ENCODE measurements at places on chromosomes 6 and 20.
A peak's percentile ranks its signal among the peaks of the same experiment; 100 is the strongest.

GRCh38 chr6:134750669-134751068, 199.2 kb downstream of the ALDH8A1 start:
- H3K36me3 ChIP-seq, result no peaks in the 10 kb centered on the region
- DNase-seq, result no peak
- no peak overlapping the region for H3K27ac ChIP-seq
- no peaks in the 10 kb centered on the region for H3K27me3 ChIP-seq

- H3K4me1 ChIP-seq, result peaks cover 6% of the 10 kb centered on the region
- peak overlapping the region; percentile 85 for H3K4me3 ChIP-seq
- DNase-seq, result no peak
- H3K27ac ChIP-seq, result peak overlapping the region; percentile 69
- H3K27me3 ChIP-seq, result no peaks in the 10 kb centered on the region
Measured at GRCh38 chr20:651713-652614, 1.0 kb downstream of the SRXN1 start.

DNA sequence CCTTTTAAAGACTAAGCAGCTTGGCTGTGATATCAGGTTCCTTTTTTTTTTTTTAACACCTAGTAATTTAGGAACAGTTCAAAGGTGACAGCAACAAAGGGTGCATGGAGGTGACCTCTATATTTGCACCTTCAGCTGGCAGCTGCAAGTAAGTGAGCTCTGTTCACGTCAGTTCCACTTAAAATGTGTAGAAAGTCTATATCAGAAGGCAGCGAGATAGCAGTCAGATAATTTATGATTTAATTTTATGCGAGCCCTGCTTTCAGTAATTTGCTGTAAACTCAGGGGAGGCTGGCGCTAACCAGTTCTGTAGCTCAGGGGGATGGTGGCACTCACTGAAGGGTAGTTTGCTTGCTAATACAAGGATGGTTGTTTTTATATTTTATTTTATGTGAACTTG, 602.8 kb upstream of the MMS22L start:
- no peak overlapping the region for H3K4me3 ChIP-seq
- H3K36me3 ChIP-seq, result no peaks in the 10 kb centered on the region
- no peaks in the 10 kb centered on the region for H3K4me1 ChIP-seq
- H3K27me3 ChIP-seq, result no peaks in the 10 kb centered on the region
- no peak overlapping the region for H3K27ac ChIP-seq

DNA sequence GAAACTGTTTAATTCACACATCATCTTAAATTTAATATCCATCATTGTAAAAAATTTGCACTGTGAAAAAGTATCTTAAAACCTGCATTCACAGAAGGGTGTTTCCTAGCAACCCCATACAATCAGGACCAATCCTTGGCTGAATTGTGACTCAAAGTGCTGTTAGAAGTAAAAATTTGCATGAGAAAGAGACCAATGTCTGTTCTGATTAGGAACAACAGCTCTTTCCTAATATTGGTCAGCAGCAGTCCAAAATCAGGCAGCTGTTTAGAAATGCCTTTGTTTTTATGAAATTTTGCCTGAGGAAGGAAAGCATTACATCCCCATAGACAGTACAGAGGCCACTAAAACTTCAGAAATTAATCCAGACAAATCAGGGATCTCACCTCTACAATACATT, 987.0 kb downstream of the HACE1 start:
- no peaks in the 10 kb centered on the region for H3K4me1 ChIP-seq
- no peaks in the 10 kb centered on the region for H3K27me3 ChIP-seq
- H3K36me3 ChIP-seq, result no peaks in the 10 kb centered on the region
- DNase-seq, result no peak
- H3K27ac ChIP-seq, result no peak overlapping the region
- H3K4me3 ChIP-seq, result no peak overlapping the region

- peaks cover 20% of the 10 kb centered on the region for H3K4me1 ChIP-seq
- H3K36me3 ChIP-seq, result no peaks in the 10 kb centered on the region
- H3K27ac ChIP-seq, result peak overlapping the region; percentile 53
- H3K4me3 ChIP-seq, result peak overlapping the region; percentile 70
- no peak for DNase-seq
Measured at GRCh38 chr20:10739566-10739965, 65.8 kb upstream of the JAG1 start.

- H3K27ac ChIP-seq, result no peak overlapping the region
- H3K4me1 ChIP-seq, result no peaks in the 10 kb centered on the region
- H3K36me3 ChIP-seq, result no peaks in the 10 kb centered on the region
Measured at GRCh38 chr6:19891451-19891850, 54.3 kb downstream of the ID4 start.

DNA sequence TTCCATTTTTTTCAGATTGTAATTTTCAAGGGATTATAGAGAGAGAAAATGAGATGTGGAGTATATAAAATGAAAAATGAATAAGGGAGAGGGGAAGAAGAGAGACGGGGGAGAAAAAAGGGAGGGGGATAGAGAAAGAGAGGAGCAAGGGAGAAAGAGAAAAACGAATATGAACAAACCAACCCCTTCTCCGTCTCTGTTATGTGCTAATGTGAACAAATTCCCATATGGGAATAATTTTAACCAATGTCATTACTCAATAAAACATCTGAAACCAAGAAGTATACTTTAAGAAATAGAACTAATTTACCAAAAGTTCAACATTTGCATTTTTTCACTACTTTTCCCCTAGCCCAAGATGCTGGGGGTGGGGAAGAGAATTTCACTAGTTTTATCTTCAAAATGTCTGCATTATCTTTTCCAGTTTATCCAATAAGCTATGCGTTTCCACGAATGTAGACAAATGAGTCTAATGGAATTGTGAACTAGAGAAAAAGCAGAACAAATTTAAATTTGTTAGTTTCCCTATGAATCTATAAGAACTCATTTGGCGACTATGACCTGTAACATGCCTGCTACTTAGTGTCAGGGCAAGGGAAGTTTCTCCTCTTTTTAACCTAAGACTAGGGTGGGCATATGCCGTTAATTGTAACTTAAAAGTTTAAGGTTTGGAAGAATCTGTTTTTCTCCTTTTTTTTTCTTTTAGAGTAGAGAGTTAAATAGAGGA, 286.3 kb downstream of the BTBD9 start:
- no peak overlapping the region for H3K4me3 ChIP-seq
- no peak overlapping the region for H3K27ac ChIP-seq
- H3K27me3 ChIP-seq, result no peaks in the 10 kb centered on the region

GRCh38 chr6:107616775-107617174, 126.9 kb downstream of the SOBP start:
- no peaks in the 10 kb centered on the region for H3K36me3 ChIP-seq
- H3K27me3 ChIP-seq, result no peaks in the 10 kb centered on the region
- no peak overlapping the region for H3K27ac ChIP-seq
- DNase-seq, result no peak

GRCh38 chr6:104949206-104949605, 7.7 kb upstream of the LIN28B start:
- no peaks in the 10 kb centered on the region for H3K36me3 ChIP-seq
- H3K4me3 ChIP-seq, result no peak overlapping the region
- H3K27ac ChIP-seq, result no peak overlapping the region
- no peak for DNase-seq
- H3K27me3 ChIP-seq, result peaks cover 23% of the 10 kb centered on the region

DNA sequence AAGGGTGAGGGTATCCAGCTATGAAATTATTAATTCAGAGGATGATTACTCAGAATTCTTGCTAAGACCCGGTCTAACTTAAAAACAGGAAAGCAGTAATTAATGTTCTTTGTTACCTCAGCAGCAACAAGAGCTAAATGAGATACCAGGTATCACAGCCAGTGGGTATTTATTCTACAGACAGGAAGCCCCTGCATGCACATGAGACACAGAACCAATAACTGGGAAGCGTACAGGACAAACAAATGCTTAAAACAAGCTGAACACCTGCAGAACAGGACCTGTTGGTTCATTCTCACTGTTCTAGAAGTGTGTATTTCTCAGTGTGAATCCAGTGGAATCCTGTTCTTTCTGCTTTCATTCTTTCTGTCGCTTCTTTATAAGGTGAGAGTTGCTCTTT, 30.9 kb downstream of the SCML4 start:
- H3K4me3 ChIP-seq, result no peak overlapping the region
- H3K4me1 ChIP-seq, result no peaks in the 10 kb centered on the region
- H3K27me3 ChIP-seq, result no peaks in the 10 kb centered on the region
- no peak for DNase-seq
- no peak overlapping the region for H3K27ac ChIP-seq
- H3K36me3 ChIP-seq, result no peaks in the 10 kb centered on the region

- no peaks in the 10 kb centered on the region for H3K4me1 ChIP-seq
- H3K4me3 ChIP-seq, result no peak overlapping the region
- no peaks in the 10 kb centered on the region for H3K36me3 ChIP-seq
- H3K27ac ChIP-seq, result no peak overlapping the region
- no peaks in the 10 kb centered on the region for H3K27me3 ChIP-seq
Measured at GRCh38 chr6:136118787-136119186, 131.3 kb downstream of the MTFR2 start.

- H3K36me3 ChIP-seq, result no peaks in the 10 kb centered on the region
- no peak for DNase-seq
- H3K27ac ChIP-seq, result no peak overlapping the region
- no peaks in the 10 kb centered on the region for H3K27me3 ChIP-seq
Measured at GRCh38 chr6:20188630-20189075, 23.6 kb downstream of the MBOAT1 start.

DNA sequence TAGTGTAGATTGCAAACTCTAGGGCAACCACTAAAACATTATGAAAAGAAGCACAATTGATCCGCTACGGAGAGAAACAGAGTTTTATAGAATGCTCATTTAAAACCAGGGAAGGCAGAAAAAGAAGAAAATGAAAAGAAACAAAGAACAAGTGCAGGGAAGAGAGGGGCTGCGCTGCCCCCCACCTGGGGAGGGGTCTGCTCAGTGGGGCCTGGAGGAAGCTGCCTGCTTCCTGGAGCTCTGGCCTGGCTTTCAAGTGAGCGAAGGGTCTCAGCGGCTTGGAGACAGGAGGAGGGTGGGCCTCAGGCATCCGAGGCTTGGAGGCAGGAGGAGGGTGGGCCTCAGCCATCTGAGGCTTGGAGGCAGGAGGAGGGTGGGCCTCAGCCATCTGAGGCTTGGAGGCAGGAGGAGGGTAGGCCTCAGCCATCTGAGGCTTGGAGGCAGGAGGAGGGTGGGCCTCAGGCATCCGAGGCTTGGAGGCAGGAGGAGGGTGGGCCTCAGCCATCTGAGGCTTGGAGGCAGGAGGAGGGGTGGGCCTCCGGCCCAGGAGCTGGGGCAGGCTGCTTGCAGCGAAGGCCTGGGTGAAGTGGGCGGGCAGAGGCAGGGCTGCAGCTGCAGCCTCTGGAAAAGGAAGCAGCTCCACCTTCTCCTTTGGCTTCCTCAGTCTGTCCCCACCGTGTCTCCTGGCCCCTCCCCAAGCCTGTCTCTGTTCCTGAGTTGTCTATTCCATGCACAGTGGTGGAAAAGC, 406.3 kb downstream of the TAF4 start:
- H3K27me3 ChIP-seq, result no peaks in the 10 kb centered on the region
- no peaks in the 10 kb centered on the region for H3K4me1 ChIP-seq
- H3K27ac ChIP-seq, result no peak overlapping the region
- H3K4me3 ChIP-seq, result no peak overlapping the region

GRCh38 chr20:22341508-22341907, 242.9 kb downstream of the FOXA2 start:
- H3K36me3 ChIP-seq, result no peaks in the 10 kb centered on the region
- H3K27me3 ChIP-seq, result no peaks in the 10 kb centered on the region
- no peak for DNase-seq
- no peak overlapping the region for H3K27ac ChIP-seq
- H3K4me3 ChIP-seq, result no peak overlapping the region

DNA sequence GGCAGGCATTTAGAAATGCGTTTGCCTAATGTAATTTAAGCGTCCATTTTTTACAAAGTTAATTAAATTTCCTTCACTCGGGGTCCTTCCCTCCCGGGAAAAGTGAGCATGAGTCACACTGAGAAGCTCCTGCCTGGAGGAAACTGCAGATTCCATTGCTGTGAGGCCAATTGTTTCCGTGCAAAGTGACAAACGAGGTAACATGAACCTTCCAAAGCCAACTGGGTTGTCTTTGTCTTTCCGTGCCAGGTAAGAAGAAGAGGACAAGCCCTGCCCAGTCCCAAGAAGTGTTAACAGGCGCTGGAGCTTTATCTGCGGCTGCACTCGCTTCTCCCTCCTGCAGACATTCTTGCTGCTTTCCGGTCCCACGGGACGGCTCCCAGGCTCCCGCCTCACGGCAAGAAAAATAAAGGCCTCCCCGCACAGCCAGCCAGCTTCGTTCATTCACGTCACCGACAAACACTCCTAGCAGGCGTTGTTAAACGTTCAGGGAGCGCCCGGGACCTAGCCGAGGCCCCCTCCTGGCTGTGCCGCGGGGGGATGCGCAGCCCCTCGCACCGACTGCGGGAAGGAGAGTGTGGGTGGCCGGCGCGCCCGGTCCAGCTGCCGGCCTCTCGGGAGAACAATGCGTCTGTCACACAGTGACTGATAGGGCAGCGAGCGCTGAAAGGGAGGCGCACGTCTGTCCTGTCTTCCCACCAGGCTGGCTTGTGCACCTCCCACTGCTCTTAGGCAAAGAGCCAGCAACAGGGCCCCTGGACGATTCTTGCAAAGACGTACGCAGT, 61.5 kb upstream of the HDDC2 start:
- peak overlapping the region; percentile 89 for H3K27ac ChIP-seq
- no peaks in the 10 kb centered on the region for H3K36me3 ChIP-seq
- peaks cover 62% of the 10 kb centered on the region for H3K4me1 ChIP-seq
- DNase-seq, result no peak
- peak overlapping the region; percentile 76 for H3K4me3 ChIP-seq

- H3K4me1 ChIP-seq, result no peaks in the 10 kb centered on the region
- DNase-seq, result no peak
- no peak overlapping the region for H3K4me3 ChIP-seq
- H3K27ac ChIP-seq, result no peak overlapping the region
- H3K27me3 ChIP-seq, result no peaks in the 10 kb centered on the region
Measured at GRCh38 chr6:36323062-36323461, 13.6 kb downstream of the BNIP5 start.

GRCh38 chr6:83061190-83061589, 4.5 kb downstream of the UBE3D start:
- no peaks in the 10 kb centered on the region for H3K36me3 ChIP-seq
- H3K4me1 ChIP-seq, result peaks cover 11% of the 10 kb centered on the region
- no peak overlapping the region for H3K4me3 ChIP-seq
- H3K27me3 ChIP-seq, result no peaks in the 10 kb centered on the region
- no peak for DNase-seq
- no peak overlapping the region for H3K27ac ChIP-seq

GRCh38 chr6:50961611-50962010, 142.9 kb downstream of the TFAP2B start:
- no peak for DNase-seq
- H3K4me1 ChIP-seq, result no peaks in the 10 kb centered on the region
- no peak overlapping the region for H3K27ac ChIP-seq
- H3K4me3 ChIP-seq, result no peak overlapping the region
- H3K36me3 ChIP-seq, result no peaks in the 10 kb centered on the region
- no peaks in the 10 kb centered on the region for H3K27me3 ChIP-seq

- DNase-seq, result no peak
- H3K4me3 ChIP-seq, result peak overlapping the region; percentile 43
- no peaks in the 10 kb centered on the region for H3K36me3 ChIP-seq
- H3K27me3 ChIP-seq, result no peaks in the 10 kb centered on the region
- H3K4me1 ChIP-seq, result no peaks in the 10 kb centered on the region
Measured at GRCh38 chr6:140897804-140898573, 1234.7 kb upstream of the GJE1 start.

- DNase-seq, result no peak
- peaks cover 31% of the 10 kb centered on the region for H3K36me3 ChIP-seq
- H3K4me1 ChIP-seq, result no peaks in the 10 kb centered on the region
Measured at GRCh38 chr6:17673543-17674254, 33.0 kb downstream of the NUP153 start.

Data from thoracic aorta (tissue), 2 donors.